ENCODE measurements at places on chromosomes 3 and 15. TPM values are rescaled to one million over a fixed set of nuclear protein-coding genes. Genes with fewer than 3 reads are reported as not detected.

- DNase-seq: no peak
These were observed 62.2 kb downstream of the PLCH1 start for GRCh38 chr3:155682426-155683343.

DNA sequence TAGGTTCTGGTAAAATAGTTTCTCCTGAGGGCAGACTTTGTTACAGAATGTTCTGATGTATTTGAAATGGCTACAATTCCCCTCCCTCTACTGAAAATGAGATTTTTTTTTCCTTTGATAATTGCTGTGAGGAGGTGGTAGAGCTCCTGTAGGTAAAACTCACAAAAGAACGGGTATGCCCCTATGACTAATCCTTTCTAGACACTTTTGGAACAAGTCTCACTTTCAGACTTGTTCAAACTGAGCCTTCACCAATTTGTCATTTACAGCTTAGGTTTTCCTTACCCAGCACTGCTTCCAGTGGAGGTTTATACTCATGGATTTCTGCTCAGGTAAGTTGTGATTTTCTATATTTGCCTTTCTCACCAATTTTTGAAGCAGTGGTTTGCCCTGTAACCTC is 115.6 kb downstream of the NLGN1 start:
- DNase-seq: no peak

PCLAF gene
- polyA plus RNA-seq: 27.0 TPM

- DNase-seq: no peak
These were observed 33.3 kb upstream of the PAQR5 start for GRCh38 chr15:69265347-69265955.

- DNase-seq: no peak
These were observed 45.4 kb upstream of the RPL32 start for GRCh38 chr3:12886736-12887135.

DNA sequence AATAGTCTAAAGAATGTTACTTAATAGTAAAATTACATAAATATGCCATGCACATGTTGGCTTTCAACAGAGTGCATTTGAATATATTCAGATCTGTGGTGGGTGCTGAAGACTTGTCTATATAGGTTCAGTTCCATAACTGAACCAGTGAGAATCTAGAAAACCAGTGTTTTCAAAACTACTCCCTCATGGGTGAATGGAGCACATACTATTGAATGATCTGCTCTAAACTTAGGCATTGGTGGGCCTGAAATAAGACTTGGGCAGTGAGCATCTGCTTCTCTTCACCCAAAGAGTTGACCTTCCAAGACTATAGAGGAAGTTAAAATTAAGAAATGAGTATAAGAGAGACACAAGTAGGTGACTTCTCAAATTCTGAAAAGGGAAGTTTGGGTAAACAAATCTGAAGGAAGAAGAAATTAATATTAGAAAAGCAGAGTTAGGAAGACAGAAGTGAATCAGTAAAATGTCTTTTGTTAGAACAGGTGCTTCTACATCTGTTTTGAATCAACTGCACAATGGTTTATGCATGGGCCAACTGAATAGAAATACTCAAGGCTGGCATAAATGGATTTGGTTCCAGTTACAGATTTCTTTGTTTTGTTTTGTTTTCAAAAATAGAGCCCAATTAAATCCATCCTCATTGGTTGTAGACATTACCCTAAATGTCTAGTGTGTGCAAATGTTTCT is 19.3 kb downstream of the ALCAM start:
- no peak for DNase-seq

- no peak for DNase-seq
These were observed 167.2 kb downstream of the KCNMB2 start for GRCh38 chr3:178703268-178703975.

DNA sequence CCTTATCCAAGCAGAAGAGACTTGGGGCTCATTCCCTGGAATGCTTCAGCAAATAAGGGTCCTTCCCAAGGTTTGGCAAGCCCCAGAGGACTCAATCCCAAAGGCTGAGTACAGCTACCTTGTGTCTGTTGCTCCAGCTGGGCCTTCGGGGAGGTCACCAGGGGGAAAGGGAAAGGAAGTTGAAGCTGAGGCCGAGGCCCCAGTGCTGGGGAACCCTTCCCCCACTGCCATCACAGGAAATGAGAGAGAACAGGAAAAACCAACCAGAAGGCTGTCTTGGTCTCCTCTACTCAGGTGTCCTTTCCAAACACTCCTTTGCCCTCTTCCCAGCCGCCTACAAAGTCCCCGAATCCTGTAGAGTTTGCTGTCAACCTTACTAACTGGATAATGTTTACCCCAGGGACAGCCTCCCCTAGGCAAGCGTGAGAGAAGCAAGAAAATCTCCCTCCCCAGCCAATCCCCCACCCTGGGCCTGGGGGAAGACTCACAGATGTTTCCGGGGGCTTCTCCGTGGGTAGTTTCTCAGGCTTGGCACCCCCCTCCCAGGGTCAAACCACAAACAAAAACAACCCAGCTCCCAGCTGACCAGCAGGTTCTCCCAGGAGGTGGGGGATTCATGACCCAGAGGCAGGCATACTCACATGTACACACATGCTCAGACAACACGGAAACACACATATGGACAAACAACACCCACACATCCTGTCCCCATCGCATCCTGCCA is 5.5 kb downstream of the CSRNP1 start:
- DNase-seq: peak; percentile 79

ARF4 gene
- 132 TPM for polyA plus RNA-seq

REC114 gene
- not detected for polyA plus RNA-seq

- no peak for DNase-seq
These were observed 15.8 kb downstream of the IQSEC1 start for GRCh38 chr3:13057282-13058040.

DNA sequence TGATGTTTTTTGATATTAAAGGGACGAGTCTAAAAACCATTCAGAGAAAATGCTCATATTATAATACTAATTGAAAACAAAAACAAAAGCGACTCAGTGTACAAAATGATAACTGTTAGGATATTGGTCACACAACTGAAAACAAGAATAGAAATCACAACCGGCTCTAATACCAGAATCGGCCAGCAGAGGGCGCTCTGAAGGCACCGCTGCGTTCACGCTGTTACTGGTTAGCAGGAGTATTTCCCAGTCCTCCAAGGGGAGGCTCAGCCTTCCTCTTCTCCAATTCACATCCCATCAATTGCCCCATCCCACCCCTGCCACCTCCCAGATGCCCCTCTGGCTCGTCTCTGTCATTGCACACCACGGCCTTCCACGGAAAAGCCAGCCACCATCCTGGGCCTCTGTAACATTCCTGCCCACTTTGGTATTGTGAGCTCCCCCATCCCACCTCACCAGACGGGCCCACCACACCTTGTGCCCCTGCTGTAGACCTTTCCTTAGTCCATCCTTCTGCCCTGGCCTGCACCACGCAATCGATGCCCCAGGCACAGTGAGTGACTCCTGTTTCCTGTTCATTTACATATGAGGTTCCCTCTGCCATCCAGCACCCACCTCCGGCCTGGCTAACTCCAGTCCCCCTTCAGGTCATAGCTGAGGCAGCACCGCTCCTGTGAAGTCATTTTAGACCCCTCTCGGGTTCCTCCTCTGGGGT is 8.5 kb downstream of the FAM107A start:
- DNase-seq: peak; percentile 49
